ENCODE measurements at places on chromosomes 13 and 19.

DNA sequence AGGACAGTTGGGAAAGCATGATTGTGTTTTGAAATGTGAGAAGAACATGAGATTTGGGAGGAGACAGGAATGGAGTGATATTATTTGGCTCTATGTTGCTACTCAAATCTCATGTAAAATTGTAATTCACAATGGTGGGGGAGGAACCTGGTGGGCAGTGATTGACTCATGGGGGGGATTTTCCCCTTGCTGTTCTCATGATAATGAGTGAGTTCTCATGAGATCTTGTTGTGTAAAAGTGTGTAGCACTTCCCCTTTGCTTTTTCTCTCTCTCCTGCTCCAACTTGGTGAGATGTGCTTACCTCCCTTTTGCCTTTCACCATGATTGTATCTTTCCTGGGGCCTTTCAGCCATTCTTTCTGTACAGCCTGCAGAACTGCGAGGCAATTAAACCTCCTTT is 1261.0 kb upstream of the ATXN8OS start:
- no peak for DNase-seq

- DNase-seq: no peak
Measured at GRCh38 chr19:35090506-35091214, 25.0 kb upstream of the FXYD3 start.

GRCh38 chr13:51158880-51159518 is 47.9 kb upstream of the C13orf42 start:
- DNase-seq: no peak

- no peak for DNase-seq
Measured at GRCh38 chr13:100209857-100210825, 121.2 kb downstream of the PCCA start.

DNA sequence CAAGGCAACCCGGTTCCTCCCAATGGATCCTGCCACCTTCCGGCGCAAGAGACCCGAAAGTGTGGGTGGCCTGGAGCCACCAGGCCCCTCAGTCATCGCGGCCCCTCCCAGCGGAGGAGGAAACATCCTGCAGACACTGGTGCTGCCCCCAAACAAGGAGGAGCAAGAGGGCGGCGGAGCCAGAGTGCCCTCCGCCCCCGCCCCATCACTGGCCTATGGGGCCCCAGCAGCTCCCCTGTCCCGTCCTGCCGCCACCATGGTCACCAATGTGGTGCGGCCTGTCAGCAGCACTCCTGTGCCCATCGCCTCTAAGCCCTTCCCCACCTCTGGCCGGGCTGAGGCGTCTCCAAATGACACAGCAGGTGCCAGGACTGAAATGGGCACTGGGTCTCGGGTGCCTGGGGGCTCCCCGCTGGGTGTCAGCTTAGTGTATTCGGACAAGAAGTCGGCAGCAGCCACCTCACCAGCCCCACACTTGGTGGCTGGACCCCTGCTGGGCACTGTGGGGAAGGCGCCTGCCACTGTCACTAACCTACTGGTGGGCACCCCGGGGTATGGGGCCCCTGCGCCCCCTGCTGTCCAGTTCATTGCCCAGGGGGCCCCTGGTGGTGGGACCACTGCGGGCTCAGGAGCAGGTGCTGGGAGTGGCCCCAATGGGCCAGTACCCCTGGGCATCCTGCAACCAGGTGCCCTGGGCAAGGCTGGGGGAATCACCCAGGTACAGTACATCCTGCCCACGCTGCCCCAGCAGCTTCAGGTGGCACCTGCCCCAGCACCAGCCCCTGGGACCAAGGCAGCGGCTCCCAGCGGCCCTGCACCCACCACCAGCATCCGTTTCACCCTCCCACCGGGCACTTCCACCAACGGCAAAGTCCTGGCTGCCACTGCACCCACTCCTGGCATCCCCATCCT is 11.2 kb upstream of the PRR19 start:
- DNase-seq: no peak
